ENCODE measurements at places on chromosomes 7 and 10.

DNA sequence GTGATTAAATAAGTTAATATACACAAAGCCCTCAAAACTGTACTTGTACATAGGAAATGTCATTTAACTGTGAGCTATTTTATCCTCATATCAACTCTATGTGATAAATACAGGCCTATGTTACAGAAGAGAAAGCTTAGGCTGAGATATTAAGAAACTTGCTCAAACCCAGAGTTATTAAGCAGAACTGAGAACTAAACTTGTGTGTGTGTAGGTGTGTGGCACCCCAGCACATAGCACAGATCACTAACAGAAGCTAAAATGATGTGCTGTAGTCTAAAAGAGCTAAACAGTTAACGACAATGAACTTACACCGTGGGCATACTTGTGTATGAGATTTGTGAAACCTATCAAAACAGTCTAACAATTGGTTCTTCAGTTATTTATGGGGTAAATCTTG, 34.5 kb downstream of the MTPN start:
- no peak for DNase-seq

DNA sequence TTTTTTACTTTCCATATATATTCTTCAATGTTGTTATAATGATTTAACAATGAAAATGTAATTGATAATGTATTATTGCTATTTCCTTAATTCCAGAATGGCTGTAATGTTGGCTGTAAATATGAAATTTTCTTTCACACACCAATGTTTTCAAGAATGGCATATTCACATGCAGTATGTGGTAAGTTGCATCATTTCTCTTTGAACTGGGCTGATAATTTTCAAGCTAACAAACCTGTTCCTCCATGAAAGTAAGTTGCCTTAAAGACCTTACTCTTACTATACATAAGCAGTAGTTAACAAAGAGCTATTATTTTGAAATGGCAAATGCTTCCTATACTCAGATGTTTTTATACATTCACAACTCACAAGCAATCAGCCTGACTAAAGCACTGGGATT, 154.5 kb downstream of the TMEM168 start:
- no peak for DNase-seq

- DNase-seq = no peak
Observed at GRCh38 chr10:131656431-131656841, 244.4 kb upstream of the PPP2R2D start.

GRCh38 chr7:123977081-123977480, 52.0 kb downstream of the SPAM1 start:
- DNase-seq = no peak

GRCh38 chr10:30529373-30529998, 95.5 kb downstream of the MAP3K8 start:
- peak; percentile 42 for DNase-seq
